ENCODE measurements at places on chromosomes 4 and X.
A peak's percentile ranks its signal among the peaks of the same experiment; 100 is the strongest.

DNA sequence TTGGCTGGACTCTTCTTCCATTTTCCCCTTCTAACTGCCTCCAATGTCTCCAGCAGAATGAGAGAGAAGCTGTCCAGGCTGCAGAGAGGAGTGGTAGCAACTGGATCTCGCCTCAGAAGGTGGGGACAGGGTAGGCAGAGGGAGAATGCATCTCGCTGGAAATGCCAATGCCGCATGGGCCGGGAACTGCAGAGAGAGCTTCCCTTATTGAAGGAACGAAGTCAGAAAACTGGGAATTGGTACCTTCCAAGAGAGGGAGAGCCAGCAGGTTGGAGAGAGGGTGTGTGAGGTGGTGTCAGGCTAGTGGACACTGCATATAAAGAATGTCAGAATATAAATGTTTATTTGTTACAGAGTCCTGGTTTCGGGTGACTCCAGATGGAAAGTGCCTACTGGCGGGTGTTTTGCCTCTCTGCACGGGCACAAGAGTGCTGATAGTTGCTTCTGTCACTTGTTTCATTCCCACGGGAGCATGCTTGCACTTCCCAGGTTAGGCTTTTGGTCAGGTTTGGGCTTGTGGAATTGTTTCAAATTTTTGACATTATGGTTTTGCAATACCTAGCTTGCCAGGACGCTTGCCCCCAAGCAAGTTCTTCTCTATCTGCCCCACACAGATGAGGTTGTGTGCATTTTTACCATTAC is 156.8 kb upstream of the STS start:
- no peak for DNase-seq

GRCh38 chrX:18761750-18762149 is 54.3 kb downstream of the PPEF1 start:
- DNase-seq: no peak

DNA sequence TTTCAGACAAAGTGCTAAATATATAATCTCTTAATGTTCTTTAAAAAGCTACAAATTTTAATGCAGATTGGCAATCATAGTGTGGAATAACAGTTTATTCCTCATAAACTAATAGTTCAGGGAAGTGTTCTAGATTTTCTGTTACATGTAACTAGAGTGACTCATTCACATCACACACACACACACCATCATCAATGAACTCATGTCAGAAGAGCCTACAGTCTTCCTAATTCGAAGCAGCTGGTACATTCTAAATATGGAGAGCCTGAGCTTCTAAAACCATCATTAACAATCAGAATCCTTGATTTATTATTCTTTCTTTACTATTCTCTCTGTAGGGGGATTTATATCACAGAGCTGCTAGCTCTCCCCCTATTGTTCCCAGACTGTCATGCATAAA is 49.6 kb downstream of the DKK2 start:
- DNase-seq: no peak

GRCh38 chrX:39313146-39313545 is 511.9 kb downstream of the MID1IP1 start:
- DNase-seq: no peak

DNA sequence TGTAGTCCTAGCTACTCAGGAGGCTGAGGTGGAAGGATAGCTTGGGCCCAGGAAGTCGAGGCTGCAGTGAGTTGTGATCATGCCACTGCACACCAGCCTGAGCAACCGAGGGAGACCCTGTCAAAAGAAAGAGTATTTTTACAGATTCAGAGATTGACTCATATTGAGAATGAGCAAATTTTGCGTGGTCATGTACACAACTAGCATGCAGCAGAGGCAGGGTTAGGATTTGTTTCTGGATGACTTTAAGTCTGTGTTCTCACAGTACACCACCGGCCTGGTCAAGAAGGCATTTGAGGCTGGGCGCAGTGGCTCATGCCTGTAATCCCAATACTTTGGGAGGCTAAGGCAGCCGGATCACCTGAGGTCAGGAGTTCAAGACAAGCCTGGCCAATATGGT is 44.8 kb upstream of the CBR4 start:
- DNase-seq: no peak

DNA sequence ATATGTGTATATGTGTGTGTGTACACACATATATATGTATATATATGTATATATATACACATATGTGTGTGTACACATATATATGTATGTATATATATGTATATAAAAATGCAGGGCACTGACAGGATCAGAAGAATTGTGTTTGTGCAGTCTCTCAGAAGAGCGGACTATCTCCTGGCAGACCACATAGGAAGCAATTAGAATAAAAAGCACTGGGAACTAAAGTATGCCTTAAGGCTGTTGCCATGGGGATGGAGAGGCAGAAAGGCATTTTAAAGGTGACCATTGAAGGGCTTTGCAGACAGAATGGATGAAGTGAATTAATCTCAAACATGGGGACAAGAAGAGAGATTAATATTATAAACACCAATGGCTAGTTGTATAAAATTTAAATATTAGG is 33.7 kb upstream of the USP51 start:
- no peak for DNase-seq

DNA sequence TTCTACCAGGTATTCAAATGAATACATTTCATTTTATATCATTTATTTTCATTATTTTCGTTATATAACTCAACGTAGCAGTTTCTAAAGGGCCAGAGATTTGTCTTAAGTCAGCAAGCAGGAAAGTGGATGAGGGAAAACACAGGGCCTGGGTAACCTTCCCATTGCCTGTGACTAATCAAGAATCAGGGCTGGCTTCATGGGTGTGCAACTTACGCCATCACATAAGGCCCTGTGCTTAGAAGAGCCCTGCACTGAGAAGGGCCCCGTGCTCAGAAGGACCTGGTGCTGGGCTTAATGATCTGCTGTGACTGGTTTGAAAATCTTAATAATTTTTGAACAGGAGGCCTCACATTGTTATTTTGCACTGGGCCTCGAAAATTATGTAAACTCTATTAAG is 65.4 kb upstream of the FAM9C start:
- no peak for DNase-seq

DNA sequence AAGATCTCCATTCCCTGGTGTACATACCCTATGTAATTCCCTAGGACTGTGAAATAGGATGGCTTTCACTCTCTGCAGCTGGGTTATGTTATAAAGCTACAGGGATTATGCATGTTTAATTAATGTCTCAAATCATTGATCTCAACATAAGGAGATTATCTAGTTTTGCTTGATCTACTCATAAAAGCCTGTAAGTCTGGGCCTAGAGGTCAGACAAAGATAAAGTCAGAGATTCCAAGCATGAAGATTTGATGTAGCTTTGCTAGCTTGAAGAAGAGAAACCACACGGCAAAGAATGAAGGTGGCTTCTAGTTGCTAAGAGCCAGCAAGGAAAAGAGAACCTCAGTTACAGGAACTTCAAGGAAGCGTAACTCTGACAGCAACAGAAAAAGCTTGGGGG is 456.9 kb downstream of the CCSER1 start:
- DNase-seq: no peak

DNA sequence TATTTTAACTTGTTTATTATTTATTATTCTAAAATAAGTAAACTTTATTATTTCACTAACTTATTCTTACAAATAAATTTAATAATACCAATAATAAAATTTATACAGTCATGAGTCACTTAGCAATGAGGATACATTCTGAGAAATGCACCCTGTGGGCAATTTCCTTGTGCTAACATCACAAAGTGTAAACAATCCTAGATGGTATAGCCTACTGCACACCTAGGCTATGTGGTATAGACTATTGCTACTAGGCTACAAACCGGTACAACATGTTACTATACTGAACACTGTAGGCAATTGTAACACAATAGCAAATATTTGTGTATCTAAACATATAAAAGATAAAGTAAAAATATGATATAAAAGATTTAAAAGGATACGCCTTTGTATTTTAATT is 479.5 kb downstream of the EPHA5 start:
- no peak for DNase-seq

DNA sequence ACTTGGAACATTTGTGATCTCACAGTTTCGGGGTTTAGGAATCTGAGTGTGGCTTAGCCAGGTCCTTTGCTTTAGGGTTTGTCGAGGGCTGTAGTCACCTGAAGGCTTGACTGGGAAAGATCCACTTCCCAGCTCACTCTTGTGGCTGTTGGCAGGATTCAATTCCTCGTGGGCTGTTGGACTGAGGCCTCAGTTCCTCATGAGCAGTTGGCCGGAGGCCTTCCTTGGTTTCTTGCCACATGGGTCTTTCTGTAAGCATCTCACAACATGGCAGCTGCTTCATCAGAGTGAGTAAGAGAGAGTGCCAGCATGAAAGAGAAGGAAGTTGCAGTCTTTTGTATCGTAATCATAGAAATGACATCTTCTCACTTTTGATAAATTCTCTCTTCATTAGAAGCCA is 11.1 kb downstream of the TXLNG start:
- DNase-seq: no peak

GRCh38 chr4:183840311-183840710 is 64.8 kb upstream of the STOX2 start:
- peak; percentile 76 for DNase-seq

DNA sequence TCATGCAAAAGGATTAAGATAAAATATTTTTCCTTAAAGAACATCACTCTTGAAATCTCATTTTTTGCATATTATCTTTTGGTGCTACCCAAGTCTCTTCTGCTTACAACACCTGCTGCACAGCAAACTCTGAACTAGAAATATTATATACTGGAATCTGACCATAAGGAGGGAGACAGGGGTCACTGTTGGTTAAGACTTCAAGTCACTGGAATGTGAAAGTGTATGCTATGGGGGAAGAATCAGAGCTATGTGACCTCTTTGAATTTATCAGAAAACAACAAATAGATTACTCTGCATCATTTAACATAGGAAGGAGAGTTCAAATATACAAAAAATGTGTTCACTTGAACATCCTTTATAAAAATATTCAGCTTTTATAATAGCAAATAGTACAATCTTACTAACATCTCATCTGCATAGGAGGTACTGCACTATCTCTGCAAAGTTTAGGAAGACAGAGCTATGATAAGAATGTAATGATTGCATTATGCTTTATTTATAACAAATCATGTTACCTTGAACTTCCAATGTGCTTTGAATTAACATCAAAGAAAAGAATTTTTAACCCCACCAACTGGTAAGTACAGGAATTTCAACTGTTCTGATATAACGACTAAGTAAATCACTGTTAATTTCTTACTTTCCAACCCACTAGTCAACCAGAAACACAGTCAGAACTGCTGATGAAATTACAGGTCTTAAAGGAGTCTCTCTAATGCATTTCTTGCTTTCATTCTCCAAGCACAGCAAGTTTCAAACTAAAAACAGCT is 69.8 kb downstream of the ZNF827 start:
- no peak for DNase-seq

DNA sequence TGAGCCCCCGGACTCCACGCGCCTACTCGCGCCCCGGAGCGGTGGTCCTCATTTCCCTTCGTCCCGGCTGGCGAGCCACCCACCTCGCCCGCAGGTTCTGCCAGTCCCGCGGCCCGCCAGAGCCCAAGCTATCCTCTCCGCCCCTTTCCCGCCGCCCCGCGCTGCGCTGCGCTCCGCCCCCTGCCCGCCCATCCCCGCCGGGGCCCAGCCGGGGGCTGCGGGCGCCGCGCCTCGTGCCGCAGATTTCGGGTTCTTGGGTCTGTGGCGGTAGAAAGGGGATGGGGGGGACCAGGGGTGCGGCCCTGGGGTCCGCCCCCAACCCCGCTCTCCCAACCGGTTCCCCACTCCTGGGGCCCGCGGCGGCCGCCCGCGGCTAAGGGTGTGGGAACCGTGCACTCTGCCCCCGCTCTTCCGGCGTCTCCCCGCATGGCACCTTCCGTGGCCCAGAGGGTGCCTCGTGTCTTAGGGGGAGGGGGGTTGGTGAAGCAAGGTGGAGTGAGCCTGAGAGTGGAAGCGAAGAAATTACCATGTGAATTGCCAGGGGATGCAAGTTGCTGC is 650.8 kb upstream of the DIPK2B start:
- DNase-seq: no peak

GRCh38 chrX:79601341-79602131 is 234.4 kb upstream of the ITM2A start:
- DNase-seq: no peak

- no peak for DNase-seq
These were observed 146.0 kb downstream of the PJA1 start for GRCh38 chrX:69019073-69019890.

DNA sequence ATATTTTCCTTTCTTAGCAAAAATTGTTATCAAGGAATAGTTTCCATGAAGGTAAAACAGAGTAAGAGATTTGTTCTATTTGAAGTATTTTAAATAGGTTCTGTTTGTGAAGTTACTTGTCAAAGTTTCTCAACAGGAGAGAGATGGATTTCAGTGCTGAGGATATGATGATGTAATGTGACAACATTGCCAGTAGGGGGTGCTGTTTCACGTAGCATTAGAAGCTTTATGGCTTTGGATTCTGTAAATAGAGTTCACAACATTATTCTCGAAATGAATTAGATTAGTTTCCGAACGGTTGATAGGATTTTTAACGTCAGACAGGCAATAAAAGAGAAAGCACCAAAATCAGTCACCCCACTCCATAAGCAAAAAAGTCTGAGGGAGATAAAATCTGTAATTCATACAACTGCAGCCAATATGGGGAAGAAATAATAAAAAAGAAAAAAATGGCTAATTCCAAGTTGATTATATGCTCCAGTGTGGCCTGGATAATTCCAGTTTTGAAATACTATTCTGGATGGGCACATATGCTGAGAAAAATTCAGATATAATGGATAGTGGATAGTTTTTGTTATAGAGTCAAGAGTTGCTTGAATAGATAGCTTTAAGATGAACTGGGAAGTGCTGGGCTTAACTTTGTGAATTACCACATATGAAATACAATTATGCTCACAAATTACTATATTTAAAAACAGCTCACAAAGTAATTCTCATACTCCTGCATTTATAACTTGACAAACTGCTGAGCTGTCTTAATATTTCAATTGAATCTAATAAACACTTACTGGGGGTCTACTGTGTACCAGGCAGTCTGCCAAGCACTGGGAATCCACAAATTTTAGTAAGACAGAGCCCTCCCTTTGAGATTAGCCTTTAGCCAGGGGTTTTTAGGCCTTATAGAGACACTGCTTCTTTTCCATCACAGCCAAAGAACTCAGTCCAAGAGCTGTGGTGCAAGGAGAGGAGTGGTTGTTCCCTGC is 109.1 kb downstream of the GPAT3 start:
- no peak for DNase-seq

Measured in left lobe of liver (tissue), 2 donors.